ENCODE measurements at places on chromosomes 7 and 10.

GRCh38 chr10:99770408-99771045 is 11.9 kb upstream of the ABCC2 start:
- DNase-seq = no peak

DNA sequence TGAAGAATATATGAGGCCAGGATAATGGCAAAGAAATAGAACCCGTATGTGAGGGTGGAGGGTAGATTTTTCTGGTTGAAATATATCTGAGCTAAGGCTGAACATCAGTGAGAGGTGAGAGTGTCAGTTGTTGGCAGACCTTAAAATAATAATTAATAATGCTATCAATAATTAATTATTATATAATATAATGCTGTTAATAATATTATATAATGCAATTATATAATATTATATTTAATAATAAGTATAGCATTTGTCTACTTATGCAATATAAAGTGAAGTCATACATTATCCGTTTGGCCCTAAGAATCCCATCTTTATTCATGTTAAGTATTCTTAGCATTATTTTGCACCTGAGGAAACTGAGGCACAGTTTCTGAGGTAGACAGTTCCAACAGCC is 269.9 kb upstream of the FZD8 start:
- DNase-seq = no peak

DNA sequence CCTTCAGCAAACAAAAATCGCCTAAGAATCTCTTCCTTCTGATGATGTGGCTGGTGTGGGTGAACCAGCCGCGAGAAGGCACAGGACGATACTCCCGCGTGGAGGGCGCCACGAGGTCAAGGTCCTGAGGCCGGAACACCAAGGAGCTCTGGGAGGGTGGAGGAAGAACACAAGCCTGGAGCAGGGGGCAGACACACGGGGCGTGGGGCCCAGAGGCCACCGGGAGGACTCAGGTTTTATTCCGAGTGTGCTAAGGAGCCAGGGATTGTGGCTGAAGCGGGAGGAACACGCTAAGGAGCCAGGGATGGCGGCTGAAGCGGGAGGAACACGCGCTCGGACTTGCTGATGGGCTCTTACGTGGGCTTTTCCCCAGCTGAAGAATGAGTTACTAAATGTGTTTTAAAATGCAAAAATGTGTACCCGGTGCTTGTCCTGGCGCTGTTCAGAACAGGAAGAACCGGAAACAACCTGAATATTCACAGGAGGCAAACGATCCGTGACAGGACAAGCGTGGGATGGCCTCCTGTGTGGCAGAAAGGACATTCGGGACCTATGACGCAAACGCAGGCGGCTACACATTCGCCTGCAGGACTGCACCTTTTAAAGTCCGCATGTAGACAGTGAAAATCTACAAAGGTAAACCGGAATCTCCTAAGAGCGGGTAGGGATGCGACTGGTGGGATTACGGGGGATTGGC is 64.0 kb downstream of the MAD1L1 start:
- no peak for DNase-seq

DNA sequence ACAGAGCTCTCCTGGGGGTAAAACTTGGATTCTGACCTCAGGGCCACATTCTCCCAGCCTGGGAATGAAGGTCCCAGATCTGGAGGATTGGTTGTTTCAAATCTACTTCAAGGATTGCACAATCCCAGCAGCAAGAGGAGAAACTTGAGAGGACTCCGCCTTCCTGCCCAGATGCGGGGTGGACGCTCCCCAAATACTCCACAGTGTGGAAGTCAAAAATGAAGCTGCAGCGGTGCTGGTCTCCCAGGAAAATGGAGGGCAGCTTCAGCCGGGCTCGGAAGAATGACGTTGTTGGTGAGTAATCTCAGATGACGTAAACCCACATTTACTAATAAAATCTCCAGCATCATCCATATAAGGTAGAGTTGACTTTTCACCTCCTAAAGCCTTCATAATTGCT is 31.5 kb upstream of the PPP2R2D start:
- no peak for DNase-seq

DNA sequence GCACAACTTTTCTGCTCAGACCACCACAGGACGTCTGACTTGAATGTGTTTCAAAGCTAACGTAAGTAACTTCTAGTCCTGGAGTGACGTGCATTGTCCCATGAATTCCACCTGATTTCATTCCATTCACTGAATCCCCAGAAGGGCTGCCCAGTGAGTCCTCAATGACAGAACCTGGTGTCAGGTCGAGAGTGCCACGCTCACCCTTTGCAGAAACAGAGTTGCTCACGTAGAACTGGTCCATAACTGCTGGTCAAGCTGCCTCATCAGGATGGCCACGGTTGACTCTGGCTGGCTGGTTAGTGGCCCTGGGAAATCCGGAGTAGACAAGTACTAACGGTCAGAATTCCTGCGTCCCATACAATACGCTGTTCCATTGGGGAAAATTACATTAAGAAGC is 50.6 kb upstream of the UBE3C start:
- no peak for DNase-seq

DNA sequence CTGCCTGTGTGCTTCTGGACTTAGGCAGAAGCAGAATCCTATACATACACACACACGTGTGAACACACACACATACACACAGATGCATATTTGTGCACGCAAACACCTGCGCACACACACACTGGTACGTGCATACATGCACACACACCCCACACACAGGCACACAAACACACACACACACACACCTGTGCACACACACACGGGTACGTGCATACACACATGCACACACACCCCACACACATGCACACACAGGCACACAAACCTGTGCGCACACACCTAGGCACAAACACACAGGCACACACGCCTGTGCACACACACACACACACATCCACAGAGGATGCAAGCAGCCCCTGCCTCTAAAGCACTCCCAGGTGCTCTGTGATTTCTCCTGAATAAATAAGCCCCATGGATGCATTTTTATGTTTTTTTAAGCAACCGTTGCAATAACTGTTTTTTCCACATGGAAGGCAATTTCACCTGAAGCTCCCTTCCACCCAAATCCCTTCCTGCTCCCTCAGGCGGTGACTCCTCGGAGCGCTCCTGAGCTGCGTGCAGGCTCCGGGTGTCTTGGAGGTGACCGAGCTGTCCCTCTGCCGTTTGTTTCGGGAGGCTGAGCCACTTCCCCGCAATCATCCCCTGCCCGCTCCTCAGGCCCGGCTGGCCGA is 41.5 kb upstream of the PDGFA start:
- DNase-seq = no peak

DNA sequence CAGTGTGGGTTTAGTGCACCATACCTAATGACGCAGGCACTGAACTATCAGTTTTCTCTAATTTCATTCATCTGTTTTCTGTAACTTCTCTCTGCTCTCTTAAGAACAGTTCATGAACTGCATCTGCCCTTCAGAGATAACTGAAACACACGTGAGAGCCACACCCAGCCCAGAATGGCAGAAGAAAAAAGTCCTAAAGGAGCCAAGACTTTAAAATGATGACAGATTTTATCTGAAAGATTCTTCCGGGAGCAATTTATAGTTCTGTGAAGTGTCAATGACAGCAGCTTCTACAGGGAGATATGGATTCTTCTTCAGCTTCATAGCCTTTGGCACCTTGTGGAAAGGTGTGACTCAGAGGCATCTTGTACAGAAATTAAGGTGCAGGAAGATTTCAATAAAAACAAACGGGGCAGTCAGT is 211.5 kb upstream of the SLC26A5 start:
- DNase-seq = no peak

GRCh38 chr10:120077707-120078492 is 185.4 kb downstream of the SEC23IP start:
- no peak for DNase-seq

GRCh38 chr7:22173685-22174573 is 183.0 kb downstream of the RAPGEF5 start:
- DNase-seq = no peak

DNA sequence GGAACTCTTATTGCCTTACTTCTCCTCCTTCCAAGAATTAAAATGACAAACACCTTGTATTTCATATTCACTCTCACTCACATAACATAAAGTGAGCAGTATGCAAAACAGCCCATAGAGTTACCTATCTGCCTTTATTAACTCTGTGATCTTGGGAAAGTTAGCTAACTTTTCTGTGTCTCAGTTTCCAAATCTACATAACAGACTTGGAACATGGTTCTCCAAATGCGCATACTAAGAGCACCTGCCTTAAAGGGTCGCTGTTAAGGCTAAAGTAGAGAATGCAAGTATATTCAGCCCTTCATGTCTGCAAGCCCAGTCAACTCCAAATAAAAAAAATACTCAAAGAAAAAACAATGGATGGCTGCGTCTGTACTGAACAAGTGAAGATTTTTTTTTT is 121.8 kb upstream of the C1QL3 start:
- DNase-seq = no peak

GRCh38 chr7:101952355-101953247 is 135.2 kb downstream of the CUX1 start:
- DNase-seq = no peak

DNA sequence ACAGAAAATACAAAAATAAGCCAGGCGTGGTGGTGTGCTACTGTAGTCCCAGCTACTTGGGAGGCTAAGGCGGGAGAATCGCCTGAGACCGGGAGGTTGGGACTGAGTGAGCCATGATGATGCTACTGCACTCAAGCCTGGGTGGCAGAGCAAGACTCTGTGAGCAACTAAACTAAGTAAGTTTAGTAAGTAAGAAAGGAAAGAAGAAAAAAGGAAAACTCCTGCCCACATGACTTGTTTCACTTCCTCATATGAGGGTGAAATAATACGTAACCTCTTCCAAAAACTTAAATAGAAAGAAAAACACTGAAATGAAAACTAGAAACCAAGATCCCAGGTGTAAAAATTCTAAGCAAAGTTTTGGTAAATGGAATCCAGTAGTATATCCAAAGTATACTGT is 79.6 kb downstream of the LARP4B start:
- no peak for DNase-seq

DNA sequence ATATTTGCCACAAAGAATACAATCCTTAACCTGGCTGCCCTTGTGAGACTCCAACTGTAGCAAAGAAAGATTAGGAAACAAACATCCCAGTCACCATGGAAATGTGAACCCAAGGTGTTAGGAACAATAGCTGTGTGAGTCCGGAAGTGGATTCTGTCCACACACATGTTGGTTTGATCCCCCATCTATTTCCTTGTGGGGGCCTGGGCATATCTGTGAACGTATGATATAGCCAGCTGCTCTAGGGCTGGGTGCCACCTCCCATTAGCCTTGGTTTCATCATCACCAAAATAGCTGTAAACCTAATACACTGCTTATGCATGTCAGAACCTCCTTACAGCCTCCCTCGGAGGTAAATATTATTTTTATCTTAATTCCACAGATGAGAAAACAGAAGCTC is 26.4 kb downstream of the GRK5 start:
- DNase-seq = no peak

DNA sequence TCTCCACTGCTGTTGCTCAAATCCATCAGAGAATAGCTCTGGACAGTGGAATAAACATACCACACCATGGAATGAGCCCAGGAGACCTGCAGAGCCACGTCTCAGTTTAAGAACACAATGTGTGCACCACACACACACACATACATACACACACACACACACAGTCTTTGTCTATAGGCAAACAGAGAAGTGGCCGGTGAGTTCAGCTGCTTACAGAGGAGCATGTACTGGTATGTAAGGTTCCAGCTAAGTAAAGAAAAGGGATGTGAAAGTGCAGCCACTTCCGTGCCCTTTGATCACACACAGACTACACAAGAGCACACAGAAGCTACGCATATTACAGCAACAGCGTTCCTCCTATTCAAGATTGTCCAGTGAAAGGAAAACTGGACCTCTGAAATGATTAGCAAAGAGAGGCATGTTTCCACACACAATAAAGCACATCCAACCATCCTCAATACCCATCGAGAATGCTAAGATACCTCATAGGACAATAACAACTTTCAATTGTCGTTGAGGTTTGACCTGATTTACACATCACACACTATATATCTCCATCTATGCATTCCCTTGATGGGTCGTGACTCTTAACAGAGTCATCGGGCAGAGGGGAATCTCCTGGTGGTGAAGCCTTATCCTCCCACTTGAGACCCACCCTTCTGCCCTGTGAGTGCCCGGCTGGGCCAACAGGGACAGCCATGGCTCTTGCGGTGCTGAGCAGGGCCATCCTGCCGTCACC is 23.6 kb downstream of the SLC35B4 start:
- DNase-seq = peak; percentile 3

GRCh38 chr7:23546897-23547572 is 15.3 kb upstream of the TRA2A start:
- DNase-seq = peak; percentile 84

DNA sequence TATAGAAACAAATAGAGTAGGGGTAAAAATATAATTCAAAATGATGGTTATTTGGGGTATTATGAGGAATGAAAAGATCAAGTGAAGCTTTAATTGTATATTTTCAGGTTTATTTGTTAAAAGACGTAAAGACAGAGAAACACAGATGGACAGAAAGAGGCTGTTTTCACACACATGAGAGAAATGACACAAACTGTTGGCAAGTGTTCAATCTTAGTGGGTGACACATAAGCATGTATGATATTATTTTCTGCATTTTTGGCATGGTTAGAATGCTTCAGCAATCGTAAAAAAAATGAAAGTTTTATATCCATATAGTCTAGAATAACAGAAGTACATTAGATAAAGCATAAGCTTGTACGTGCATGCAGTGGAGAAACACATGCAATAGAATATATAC is 464.4 kb upstream of the AKR1E2 start:
- no peak for DNase-seq

DNA sequence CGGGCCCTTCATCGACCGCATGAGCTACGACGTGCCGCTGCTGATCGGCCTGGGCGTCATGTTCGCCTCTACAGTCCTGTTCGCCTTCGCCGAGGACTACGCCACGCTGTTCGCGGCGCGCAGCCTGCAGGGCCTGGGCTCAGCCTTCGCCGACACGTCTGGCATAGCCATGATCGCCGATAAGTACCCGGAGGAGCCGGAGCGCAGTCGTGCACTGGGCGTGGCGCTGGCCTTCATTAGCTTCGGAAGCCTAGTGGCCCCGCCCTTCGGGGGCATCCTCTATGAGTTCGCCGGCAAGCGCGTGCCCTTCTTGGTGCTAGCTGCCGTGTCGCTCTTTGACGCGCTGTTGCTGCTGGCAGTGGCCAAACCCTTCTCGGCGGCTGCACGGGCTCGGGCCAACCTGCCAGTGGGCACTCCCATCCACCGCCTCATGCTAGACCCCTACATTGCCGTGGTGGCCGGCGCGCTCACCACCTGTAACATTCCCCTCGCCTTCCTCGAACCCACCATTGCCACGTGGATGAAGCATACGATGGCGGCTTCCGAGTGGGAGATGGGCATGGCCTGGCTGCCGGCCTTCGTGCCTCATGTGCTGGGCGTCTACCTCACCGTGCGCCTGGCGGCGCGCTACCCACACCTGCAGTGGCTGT is 1.2 kb downstream of the SLC18A3 start:
- DNase-seq = no peak

DNA sequence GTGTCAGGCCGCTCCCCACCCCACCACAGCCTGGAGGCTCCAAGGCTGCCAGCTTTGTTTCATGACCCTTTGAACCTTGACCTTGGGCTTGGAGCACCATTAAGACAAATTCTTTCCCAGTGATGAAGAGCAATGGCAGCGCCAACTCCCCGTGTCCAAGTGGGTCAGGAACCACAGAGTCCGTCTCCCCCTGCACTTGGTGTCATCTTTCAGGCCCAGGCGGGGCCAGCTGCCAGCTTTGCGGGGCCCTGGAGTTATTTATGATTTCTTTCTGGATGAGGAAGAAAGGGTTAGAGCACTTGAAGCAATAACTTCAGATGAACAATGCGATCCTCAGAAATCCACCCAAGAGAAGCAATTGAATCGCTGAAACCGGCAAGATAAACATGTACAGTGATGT is 110.8 kb downstream of the MYL10 start:
- DNase-seq = no peak

GRCh38 chr10:33703501-33704213 is 369.2 kb upstream of the NRP1 start:
- DNase-seq = no peak
